ENCODE measurements at places on chromosomes 3 and 15. TPM values are rescaled to one million over a fixed set of nuclear protein-coding genes. Genes with fewer than 3 reads are reported as not detected.

- no peaks in the 10 kb centered on the region for H3K27me3 ChIP-seq
- H3K36me3 ChIP-seq: no peaks in the 10 kb centered on the region
- H3K4me1 ChIP-seq: peaks cover 25% of the 10 kb centered on the region
These were observed 392.8 kb downstream of the TIGIT start for GRCh38 chr3:114686621-114687020.

- H3K4me1 ChIP-seq: peaks cover 32% of the 10 kb centered on the region
- H3K27me3 ChIP-seq: peaks cover 10% of the 10 kb centered on the region
- H3K36me3 ChIP-seq: peaks cover 46% of the 10 kb centered on the region
- no peak for DNase-seq
These were observed 879.3 kb downstream of the ROBO2 start for GRCh38 chr3:77919244-77919643.

GRCh38 chr3:143063018-143063417 lies 56.6 kb upstream of the CHST2 start:
- H3K27me3 ChIP-seq: no peaks in the 10 kb centered on the region
- H3K4me1 ChIP-seq: peaks cover 10% of the 10 kb centered on the region
- H3K27ac ChIP-seq: 0 out of 2 replicates have a peak overlapping the region, but pooled peaks have one; percentile 14

DNA sequence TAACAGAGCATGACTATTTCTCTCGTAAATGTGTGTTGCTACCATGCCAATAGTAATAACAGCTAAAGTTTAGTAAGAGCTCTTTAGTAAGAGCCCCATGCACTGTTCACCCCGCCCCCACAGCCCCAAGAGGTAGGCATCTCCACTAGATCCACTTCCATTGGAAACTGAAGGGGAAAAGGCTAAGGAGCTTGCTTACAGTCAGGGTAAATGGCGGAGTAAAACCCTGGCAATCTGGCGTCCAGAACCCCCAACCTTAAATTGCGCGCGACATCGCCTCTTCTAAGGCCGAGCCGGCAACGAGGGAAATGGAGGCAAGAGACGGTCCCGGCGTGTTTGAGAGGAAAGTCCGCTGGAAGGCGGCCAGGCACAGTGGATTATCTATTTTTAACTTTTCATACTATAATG lies 654 bp upstream of the C3orf38 start:
- H3K36me3 ChIP-seq: peaks cover 7% of the 10 kb centered on the region
- H3K4me3 ChIP-seq: peak overlapping the region; percentile 95
- H3K27me3 ChIP-seq: no peaks in the 10 kb centered on the region
- DNase-seq: peak; percentile 20
- H3K27ac ChIP-seq: peak overlapping the region; percentile 97
- peaks cover 20% of the 10 kb centered on the region for H3K4me1 ChIP-seq

- peaks cover under 1% of the 10 kb centered on the region for H3K4me1 ChIP-seq
- H3K36me3 ChIP-seq: no peaks in the 10 kb centered on the region
- DNase-seq: no peak
- no peak overlapping the region for H3K4me3 ChIP-seq
- no peak overlapping the region for H3K27ac ChIP-seq
These were observed 33.3 kb upstream of the PAQR5 start for GRCh38 chr15:69265347-69265955.

- no peak overlapping the region for H3K27ac ChIP-seq
- no peaks in the 10 kb centered on the region for H3K27me3 ChIP-seq
- H3K4me1 ChIP-seq: no peaks in the 10 kb centered on the region
- no peak overlapping the region for H3K4me3 ChIP-seq
- DNase-seq: no peak
- H3K36me3 ChIP-seq: no peaks in the 10 kb centered on the region
These were observed 138.4 kb downstream of the MEIS2 start for GRCh38 chr15:36961956-36962355.

DNA sequence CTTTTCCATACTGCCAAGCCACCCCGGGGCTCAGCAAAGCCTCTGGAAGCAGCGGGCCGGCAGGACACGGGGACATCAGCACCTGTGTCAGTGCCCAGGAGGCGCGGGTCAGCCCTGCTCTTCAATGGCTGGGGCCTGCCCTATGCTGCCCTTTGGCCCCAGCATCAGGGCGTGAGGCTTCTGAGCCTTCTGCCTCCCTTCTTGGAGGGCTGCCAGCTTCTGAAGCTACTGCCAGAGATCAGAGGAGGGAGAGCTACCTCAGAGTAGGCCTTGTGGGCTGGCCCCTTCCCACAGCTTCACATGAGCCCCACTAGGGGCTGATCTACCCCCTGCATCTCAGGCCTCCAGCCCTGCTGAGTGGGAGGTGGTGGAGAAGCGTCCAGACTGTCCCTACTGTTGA lies 13.0 kb upstream of the TMEM115 start:
- H3K27me3 ChIP-seq: no peaks in the 10 kb centered on the region
- no peaks in the 10 kb centered on the region for H3K36me3 ChIP-seq
- H3K4me1 ChIP-seq: peaks cover 28% of the 10 kb centered on the region
- no peak overlapping the region for H3K4me3 ChIP-seq
- DNase-seq: no peak
- H3K27ac ChIP-seq: no peak overlapping the region

GOLGA6B gene
- total RNA-seq: 1.9 TPM

DNA sequence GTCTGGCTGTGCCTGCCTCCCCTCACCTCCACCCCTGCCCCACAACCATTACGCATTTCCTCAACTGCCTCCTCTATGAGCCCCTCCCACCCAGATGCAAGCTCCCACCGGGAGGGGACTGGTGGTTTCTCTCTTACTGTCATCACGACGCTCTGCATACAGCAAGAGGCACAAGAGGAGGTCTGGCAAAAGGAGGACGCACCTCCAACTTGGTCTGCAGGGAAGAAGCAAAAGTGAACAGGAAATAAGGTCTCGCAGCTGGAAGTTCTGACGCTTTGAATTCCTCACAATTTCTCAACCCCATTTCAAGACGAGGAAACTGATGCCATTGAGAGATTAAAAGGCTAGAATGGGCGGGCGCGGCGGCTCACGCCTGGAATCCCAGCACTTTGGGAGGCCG lies 42.3 kb upstream of the MUC4 start:
- peaks cover 10% of the 10 kb centered on the region for H3K4me1 ChIP-seq
- DNase-seq: no peak
- H3K27ac ChIP-seq: no peak overlapping the region
- H3K36me3 ChIP-seq: no peaks in the 10 kb centered on the region
- 0 out of 2 replicates have a peak, but pooled peaks cover 4% of the 10 kb centered on the region for H3K27me3 ChIP-seq
- H3K4me3 ChIP-seq: no peak overlapping the region

MYL3 gene
- not detected for total RNA-seq

GRCh38 chr3:111858642-111859041 lies 423 bp upstream of the PHLDB2 start:
- H3K27ac ChIP-seq: peak overlapping the region; percentile 73
- H3K4me3 ChIP-seq: peak overlapping the region; percentile 96
- DNase-seq: no peak
- H3K36me3 ChIP-seq: no peaks in the 10 kb centered on the region
- H3K4me1 ChIP-seq: peaks cover 56% of the 10 kb centered on the region

AP4E1 gene
- total RNA-seq: 8.7 TPM

DNA sequence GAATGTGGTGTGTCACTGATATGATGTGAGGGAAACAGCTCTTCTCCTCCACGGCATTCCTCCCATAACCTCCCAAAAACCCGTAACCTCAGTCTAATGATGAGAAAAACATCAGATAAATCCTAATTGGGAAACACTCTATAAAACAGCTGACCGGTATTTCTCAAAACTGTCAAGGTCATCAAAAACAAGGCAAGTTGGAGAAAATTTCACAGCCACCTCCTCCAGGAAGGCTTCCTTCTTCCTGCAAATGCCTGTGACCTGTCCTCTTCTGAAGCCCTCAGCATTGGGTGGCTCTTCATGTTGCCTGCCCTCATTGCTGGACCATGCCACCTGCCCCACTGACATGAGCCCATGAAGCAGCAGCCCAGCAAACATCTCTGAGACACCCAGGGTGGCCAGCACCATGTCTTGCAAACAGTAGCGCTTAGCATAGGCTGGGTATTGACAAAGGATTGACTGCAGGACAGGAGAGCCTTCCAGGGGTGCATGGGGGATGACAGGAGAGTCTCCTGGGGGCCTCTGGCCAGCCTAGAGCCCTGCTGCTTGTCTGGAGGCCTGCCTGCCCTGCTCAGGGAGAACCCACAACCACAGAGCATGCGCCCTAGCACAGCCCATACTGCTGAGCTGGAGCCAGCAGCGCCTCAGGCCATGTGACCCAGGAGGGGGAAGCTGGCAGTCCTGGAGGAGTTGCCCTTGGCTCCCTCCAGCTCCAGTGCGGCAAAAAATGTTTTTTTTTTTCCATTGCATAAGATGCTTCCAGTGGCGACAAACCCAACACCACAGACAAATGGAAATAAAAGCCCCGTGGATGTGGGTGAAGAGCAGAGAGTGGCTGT lies 49.7 kb downstream of the XXYLT1 start:
- H3K4me1 ChIP-seq: peaks cover 56% of the 10 kb centered on the region
- H3K4me3 ChIP-seq: no peak overlapping the region
- peaks cover 15% of the 10 kb centered on the region for H3K36me3 ChIP-seq
- H3K27me3 ChIP-seq: no peaks in the 10 kb centered on the region
- H3K27ac ChIP-seq: peak overlapping the region; percentile 60

Data from WTC11 (cell line).